ENCODE measurements at places on chromosomes 12 and 14.
A peak's percentile ranks its signal among the peaks of the same experiment; 100 is the strongest.

GRCh38 chr12:43453761-43454160 is 98.2 kb downstream of the ADAMTS20 start:
- DNase-seq: no peak

DNA sequence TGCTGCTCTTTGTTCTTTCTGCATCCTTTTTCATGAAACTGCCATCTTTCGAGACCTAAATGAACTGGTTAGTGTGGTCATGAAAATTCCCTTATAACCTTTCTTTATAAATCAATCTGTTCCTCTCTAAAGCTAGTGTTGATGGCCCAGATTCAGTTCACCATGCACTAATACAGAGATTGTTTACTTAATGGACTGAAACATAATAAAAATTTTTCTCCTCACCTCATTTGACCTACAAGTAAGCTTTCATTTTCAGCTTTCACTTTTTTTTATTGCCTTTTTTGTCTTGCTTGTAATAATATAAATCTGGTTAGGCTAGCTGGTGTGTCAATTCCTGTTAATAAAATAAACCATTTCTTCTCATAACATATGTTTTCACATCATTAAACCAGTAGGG is 183.8 kb downstream of the CCDC59 start:
- DNase-seq: peak; percentile 79

GRCh38 chr14:56474419-56475022 is 105.1 kb upstream of the TMEM260 start:
- peak; percentile 66 for DNase-seq

DNA sequence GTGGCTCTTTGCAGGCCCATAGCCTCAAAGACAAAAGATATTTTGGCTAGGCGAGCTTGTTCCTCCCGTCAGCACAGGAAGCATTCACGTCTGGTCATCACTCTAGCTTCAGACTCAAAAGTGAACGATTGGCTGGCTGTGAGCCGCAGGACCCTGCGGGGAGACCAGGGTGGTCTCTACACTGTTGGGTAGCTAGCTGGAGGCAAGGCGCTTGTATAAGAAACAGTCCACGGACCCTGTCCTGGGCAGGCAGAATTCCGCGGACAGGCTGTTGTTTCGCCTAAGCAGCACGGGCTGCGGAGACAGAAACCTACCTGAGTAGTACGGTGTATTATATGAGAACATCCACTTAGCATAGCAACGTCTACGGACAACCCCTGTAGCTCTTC is 29.6 kb downstream of the WBP11 start:
- no peak for DNase-seq

GRCh38 chr12:617304-617915 is 45.8 kb downstream of the NINJ2 start:
- DNase-seq: no peak

DNA sequence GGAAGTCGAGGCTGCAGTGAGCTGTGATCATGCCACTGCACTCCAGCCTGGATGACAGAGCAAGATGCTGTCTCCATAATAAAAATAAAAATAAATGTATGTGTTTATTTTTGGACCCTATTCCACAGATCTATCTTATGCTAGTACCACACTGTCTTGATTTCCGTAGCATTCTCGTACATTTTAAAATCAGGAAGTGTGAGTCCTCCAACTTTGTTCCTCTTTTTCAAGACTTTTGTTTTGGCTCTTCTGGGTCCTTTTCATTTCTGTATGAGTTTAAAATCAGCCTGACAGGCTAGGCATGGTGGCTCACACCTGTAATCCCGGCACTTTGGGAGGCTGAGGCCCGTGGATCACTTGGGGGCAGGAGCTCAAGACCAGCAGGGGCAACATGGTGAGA is 25.8 kb downstream of the DAO start:
- DNase-seq: no peak

GRCh38 chr14:51277753-51278415 is 37.8 kb downstream of the TMX1 start:
- DNase-seq: no peak

DNA sequence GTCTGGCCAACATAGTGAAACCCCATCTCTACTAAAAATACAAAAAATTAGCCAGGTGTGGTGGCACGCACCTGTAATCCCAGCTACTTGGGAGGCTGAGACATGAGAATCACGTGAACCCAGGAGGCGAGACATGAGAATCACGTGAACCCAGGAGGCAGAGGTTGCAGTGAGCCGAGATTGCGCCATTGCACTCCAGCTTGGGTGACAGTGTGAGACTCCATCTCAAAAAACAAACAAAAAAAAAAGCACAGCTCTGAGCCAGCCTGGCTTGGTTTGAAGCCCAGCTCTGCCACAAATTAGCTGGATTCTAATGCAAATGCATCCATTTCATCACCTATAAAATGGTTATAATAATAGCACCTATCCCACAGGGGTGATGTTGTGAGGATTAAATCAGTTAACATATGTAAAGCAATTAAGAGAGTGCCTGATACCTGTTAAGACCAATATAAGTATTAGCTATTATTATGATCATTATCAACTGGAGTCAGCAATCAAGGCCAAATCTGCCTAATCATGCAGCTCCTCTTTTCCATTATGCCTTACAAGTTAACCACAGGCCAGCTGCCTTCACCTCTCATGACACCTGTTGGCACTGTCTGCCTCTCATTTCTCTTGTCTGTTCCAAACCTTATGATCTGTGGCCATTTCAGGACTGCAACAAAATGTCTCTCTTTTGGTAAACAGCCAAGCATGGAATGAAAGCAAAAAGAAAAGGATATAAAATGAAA is 2.1 kb downstream of the GNPTAB start:
- DNase-seq: no peak

- no peak for DNase-seq
These were observed 322.9 kb downstream of the BCL11B start for GRCh38 chr14:98949051-98949450.

DNA sequence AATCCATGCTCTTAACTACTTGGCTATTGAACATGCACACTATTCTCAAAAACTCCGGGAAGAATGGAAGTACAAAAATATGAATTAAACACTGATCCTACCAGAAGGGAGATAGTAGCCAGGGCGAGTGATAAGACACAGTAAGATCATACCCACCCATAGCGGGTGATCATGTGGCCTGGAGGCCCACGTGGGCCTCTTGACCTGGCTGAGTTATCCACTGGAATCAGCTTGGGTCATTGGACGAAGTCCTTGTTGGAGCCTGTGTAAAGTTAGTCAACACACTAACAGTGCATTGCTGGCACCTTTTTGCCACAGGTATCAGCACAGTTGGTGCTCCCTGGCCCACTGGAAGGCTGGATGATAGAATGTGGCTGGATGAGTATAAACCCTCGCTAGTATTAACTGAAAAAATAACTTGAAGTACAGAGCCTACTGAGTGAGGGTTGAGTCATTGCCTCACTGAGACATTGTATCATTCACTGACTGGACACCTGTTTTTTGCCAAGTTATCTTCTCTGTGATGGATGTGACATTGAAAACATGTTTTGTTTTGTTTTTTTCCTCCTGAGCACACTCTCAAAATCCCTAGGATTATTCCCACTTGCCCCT is 149.2 kb upstream of the FUT8 start:
- DNase-seq: no peak

DNA sequence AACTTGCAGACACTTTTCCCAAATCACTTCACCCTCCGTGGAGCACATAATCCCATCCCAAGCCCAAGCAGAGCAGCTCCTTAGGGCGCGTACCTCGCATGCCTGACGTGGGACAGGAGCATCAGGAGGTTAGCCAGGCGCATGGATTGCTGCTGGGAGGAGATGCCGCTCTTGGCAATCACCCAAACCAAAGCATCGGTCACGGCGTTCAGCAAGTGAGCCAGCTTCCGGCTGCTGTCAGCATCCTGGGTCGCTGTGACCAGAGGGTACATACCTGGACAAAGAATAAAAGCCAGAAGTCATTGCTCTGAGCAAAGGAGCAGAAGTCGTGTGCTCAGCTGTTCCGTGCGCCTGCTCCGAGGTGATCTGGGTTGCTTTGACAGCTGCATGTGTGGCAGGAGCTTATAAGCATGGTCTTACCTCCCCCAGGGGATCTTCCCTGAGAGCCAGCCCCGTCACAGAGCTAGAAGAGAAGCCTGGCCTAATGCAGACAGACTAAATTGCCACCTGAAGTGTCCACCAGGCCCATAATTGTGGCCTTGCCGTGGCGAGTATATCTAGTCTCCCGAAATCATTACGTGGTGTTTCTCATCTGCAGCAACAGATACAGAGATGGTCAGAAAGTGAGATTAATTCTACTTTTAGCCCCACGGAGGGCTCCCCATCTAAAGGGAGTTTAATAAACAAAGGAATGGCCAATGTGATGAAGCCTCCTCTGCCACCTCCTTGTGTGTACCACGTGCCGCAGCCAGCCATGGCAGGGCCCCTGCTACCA is 59.1 kb downstream of the ESR2 start:
- peak; percentile 3 for DNase-seq

- no peak for DNase-seq
These were observed 146.5 kb downstream of the MON2 start for GRCh38 chr12:62613081-62613480.

DNA sequence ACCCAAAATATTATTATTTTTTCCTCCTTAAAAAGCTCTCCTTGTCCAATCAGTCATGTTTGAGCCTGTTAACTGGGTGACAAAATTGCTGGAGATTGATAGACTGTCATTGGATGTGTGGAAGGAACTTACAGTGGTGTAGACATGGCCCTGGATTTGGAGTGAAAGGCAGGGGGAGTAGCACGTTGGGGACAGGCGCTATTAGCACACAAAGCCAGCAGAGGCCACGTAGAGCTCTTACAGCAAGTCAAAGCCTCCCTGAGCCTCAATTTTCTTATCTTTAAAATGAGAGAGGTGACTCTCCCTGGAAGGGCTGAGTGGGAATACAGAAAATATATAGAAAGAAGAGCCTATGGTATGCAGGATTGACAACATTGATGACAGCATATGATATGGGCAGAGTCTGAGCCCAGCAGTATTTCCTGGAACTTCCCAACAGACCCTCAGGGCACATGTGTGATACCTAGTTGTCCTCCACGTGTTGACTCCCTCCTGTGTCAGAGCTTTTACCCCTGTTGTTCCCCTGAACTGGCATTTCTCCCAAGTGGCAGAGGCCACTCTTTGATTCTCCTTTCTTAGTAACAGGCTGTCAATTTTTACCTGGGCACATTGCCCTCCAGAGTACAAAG is 504.9 kb downstream of the VRK1 start:
- DNase-seq: no peak

All from NCI-H1092 treated with DMSO at 0.1 percent for 48 hours (cell line).